SW480 (cell line): ENCODE measurements at places on chromosomes 16 and 17.

GRCh38 chr17:27233059-27233458, 60.9 kb upstream of the WSB1 start:
- no peak for DNase-seq

GRCh38 chr16:64215730-64216129, 906.1 kb downstream of the CDH11 start:
- no peak for DNase-seq

DNA sequence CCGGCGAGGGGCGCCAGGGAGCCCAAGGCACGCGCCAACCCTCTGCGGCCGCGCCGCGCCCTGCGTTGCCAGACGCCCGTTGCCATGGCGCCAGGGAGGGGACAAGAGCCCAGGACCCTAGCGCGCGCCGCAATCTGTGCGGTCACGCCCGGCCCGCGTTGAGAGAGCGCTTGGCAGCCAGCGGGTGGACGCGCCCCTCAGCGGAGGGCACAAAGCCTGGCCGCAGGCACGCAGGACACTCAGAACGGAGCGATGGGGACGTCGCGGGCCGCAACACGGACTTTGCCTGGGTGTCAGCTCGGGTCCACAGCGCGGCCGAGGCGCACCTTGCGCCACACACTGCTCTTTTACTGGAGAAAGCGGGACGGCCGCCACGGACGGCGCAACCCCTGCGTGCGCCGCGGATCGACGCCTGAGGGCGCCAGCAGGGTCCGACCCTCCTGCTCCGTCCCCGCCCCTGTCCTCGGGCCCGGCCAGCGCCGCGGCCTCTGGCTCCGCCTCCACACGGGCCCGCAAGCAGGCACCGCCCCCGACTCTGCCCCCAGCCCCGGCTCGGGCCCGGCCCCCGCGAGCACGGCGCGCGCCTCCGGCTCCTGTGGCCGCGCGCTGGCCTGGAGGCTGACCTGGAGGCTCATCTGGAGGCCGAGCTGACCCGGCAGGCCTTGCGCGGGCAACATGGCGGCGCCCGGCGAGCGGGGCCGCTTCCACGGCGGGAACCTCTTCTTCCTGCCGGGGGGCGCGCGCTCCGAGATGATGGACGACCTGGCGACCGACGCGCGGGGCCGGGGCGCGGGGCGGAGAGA, at the start of gene GFER:
Gene GFER, plus strand, starts transcription at position 650 of the 803 bp plus-strand sequence. Its CDS starts 26 bp downstream, at position 676.
- DNase-seq, result peak; percentile 86

- no peak for DNase-seq
Observed at GRCh38 chr17:63120406-63120805, 154.4 kb downstream of the TANC2 start.

GRCh38 chr17:66177048-66177447, 14.9 kb downstream of the CEP112 start:
- DNase-seq, result peak; percentile 22

GRCh38 chr17:41844971-41845370, 7.3 kb downstream of the KLHL10 start:
- no peak for DNase-seq

GRCh38 chr16:22388101-22388644, 13.8 kb upstream of the CDR2 start:
- DNase-seq, result no peak

DNA sequence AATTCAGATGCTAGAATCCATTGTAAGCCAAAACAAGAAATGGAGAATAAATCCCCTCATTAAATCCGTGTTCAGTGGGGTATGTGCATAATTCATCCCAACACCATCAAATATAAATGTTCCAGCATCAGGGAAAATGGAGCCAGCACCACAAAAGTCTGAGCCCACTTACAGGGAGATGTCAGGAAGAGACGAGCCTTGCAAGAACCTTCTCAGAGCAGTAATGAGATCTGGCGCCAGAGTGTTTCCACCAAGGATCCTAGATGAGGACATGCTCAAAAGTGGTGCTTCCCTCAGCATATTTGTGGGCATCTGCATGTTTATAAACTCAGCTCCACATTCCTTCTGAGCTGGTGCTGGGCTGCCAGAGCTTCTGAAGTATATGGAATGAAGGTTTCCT, 541.9 kb upstream of the C16orf82 start:
- no peak for DNase-seq

GRCh38 chr17:83055911-83056582, 23.4 kb upstream of the METRNL start:
- DNase-seq, result peak; percentile 36

GRCh38 chr16:68263559-68264127, 683 bp upstream of the SLC7A6 start:
- no peak for DNase-seq

DNA sequence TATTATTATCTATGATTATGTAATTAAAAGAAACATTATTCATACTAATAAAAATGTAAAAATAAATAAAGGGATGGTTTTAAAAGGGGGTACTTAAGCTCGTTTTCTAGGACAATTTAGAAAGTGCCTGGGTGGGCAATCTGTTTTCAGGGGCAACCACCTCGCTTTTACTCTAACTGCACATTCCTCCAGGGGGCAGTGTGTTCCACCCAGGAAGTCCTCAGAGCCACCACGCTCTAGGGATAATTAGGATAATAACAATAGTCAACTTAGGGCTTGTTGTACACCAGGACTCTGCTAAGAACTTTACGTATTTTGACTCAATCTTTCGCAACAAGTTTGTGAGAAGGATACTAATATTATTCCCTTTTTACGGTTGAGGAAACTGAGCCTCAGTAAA, 396.7 kb upstream of the MAF start:
- DNase-seq, result no peak

DNA sequence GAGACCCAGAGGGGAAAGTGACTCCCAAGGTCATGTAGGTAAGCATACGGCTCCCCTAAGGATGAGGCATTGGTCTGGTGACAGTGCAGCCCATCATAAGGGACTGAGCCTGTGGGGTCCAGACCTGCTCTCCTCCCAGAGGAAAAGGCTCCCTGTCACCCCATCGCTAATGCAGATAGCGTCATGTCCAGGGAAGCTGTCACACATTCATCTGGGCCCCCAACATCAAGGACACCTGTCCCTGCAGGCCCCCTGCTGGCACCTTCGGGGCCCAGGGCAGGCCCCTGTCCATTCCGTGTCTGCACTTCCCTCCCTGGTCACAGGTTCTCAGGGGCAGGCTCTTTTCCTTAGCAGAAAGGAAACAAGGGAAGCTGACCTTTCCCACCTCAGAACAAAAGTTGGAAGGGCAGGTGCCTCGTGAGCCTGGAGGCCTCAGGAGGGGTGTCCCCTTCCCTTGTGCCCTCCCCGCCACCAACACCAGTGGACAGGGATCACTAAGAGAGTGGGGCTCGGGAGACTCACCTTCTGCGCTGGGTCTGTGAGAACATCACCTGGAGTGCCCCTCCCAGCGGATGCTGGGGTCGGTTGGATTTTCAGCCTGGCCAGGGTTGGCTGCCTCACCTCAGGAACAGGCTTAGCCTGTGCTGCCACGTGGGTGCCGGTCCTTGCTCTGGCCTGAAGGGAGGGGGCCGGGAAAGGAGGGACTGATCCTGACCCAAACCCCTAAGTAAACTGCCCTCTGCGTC, 17.3 kb upstream of the LASP1NB start:
- no peak for DNase-seq

DNA sequence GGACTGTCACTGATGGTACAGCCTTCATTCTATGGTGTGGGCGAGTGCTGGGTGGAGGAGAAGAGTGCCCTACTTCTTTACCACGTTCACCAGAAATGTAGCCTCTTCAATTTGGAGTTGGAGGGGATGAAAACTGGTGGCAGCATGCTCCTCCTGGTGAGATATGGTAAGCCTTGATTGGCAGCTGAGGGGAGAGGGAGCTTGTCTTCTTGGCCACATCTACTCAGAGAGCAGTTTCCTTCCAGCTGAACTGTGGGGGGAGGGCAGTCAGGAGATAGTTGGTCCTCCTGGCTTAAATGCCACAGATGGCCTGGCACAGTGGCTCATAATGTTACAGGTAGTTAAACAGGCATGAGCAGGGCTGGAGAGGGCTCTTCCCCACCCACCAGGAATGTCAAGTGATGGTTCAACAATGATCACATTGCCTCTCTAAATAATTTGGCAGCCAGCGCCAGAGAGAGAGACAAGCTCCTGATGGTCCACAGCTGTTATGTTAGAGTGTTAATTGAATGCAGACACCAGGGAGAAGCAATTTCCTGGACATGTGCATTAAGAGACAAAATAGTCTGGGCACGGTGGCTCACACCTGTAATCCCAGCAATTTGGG, 9.0 kb upstream of the MAPK3 start:
- no peak for DNase-seq

GRCh38 chr17:27585792-27586191, 45.2 kb upstream of the LGALS9 start:
- DNase-seq, result no peak

DNA sequence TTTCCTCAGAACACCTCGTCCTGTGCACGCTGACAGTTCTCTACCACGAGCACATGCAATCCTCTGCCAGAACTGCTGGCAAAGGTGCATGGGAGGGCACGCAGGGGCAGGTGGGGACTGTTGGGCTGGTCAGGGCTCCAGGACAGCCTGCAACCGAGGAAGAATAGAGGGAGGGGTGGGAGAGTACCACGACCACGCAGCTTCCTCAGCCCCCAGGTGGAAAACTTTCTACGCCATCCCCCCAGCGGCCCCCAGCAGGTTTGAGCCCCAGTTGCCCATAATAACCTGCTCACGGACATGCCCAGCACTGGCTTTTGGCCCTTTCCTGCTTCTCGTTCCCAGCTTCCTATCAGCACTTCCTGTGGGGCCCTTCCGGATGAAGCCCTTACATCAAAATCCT, 199.3 kb downstream of the C16orf95 start:
- DNase-seq, result no peak

- DNase-seq, result no peak
Observed at GRCh38 chr16:64381979-64382378, 739.9 kb downstream of the CDH11 start.

GRCh38 chr17:700504-701094, 14.0 kb downstream of the VPS53 start:
- DNase-seq, result peak; percentile 53

DNA sequence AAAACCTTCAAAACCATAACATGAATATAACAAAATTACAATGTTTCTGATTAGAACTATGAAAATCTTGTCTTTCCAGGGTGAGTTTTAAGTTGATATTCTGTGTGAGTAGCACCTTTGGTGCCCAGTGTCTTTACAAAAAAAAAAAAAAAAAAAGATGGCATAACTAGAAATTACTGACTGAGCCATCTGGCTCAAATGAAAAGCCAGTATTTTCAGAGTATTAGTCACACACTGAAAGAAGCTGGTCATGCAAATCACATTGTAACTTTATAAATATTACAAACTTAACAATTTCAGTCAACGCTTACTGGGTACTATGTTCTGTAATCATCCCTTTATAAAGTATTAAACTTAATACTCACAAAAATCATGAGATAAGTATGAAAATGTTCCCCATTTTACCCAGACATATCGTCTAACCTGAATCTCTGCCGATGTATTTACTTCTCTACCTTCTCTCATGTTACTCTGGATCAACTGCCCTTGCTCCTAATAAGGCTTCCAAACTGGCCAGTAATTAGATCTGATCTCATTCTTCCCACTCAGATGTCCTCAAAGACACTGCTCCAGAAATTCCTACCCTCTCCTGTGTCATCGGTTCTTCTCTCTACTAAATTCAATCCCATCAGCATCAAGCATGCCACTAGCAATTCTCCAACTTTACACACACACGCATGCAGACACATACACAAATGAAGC, 25.4 kb downstream of the UBE2G1 start:
- no peak for DNase-seq

DNA sequence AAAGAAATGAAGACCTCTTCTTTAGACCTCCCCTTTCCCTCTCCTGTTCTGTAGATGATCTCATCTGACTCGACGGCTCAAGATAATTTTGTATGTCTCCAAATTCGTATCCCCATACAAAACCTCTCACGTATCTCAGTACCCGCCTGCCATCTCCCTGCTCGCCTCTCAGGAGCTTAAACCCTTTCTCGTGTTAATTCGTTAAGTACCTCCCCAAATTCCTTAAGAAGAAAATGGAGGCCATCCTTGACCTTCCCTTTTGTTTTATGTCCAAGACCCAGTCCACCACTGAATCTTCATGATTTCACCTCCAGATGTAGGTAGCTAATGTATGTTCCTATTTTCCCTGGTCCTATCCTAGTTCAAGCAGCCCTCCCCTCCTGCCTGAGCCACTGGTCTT, 41.6 kb downstream of the OR3A1 start:
- no peak for DNase-seq

DNA sequence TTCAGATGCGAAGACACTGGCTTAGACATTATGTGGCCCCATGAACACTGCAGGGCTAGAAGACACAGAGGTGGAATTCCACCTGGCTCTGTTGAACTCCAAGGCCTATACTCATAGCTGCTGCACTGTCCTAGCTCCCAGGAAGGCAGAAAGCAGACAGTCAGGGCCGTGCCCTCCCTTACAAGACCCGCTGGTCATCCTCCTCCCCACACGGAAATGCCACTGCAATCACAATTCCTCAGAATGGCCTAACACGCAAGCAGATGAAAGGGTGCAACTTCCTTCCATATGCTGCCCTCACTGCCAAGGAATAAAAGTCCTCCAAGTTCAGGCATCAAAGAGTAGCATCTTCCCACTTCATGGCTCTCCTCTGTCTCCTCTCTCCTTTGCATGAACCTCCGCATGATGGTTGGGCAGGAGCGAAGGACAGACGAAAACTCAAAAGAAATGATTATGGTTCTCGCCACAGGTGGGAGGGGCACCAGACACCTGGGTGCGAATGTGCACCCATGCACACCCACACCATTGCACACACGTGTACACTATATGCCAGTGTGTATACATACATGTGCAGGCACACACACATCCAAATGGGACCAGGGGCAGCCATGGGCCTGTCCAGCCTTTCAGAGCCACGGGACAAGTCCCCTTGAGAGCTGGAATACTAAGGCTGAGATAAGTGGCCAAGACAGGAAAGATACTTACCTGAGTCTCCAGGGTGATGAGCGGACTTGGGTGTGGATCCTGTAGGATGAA, 113.3 kb downstream of the XYLT1 start:
- no peak for DNase-seq

DNA sequence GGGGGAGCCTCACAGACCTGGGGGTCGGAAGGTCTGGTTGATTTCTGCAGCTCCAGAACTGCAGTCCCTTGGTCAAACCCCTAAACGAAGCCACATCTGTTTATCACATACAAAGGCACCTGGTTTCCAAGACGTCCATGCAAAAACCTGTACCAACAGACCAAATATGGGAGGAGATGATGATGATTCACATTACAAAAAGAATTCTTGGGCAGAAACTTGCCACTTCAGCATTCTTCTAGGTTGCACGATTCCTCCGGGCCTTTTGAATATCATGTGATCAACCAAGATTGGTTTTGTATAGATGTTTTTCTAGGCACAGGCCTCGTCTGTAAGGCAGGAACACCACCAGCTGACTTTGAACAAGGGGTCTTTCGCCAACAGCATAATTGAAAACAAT, 466.3 kb downstream of the SOX9 start:
- peak; percentile 17 for DNase-seq

GRCh38 chr17:31373150-31374093, 18.1 kb upstream of the RAB11FIP4 start:
- DNase-seq, result peak; percentile 56
